DMS 273 treated with DMSO at 0.1 percent for 48 hours (cell line): ENCODE measurements at places on chromosomes 12 and 14.

- DNase-seq: no peak
These were observed 46.4 kb downstream of the BCL11B start for GRCh38 chr14:99225436-99226203.

DNA sequence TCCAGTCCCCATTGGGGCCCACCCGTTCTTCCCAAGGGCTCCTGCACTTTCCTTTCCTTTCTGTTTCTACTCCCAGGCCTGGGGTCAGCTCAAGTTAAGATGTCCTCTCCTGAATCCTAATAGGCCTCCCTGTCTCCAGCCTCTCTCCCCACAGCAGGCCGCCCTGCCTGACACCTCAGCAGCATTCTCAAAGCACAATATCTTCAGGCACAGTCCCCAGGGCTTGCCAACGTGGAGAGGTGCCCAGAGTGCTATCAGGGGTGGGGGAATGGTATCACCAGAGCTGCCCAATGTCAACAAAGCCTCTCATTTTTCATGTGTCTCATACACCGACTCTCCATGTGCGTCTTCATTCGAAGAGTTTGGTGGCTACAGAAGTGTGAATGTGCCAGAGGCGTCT, 123.0 kb downstream of the FOXN3 start:
- no peak for DNase-seq

- DNase-seq: no peak
These were observed 32.8 kb downstream of the FBRSL1 start for GRCh38 chr12:132522592-132523380.

- DNase-seq: no peak
These were observed 14.9 kb downstream of the DTX1 start for GRCh38 chr12:113071135-113072112.

DNA sequence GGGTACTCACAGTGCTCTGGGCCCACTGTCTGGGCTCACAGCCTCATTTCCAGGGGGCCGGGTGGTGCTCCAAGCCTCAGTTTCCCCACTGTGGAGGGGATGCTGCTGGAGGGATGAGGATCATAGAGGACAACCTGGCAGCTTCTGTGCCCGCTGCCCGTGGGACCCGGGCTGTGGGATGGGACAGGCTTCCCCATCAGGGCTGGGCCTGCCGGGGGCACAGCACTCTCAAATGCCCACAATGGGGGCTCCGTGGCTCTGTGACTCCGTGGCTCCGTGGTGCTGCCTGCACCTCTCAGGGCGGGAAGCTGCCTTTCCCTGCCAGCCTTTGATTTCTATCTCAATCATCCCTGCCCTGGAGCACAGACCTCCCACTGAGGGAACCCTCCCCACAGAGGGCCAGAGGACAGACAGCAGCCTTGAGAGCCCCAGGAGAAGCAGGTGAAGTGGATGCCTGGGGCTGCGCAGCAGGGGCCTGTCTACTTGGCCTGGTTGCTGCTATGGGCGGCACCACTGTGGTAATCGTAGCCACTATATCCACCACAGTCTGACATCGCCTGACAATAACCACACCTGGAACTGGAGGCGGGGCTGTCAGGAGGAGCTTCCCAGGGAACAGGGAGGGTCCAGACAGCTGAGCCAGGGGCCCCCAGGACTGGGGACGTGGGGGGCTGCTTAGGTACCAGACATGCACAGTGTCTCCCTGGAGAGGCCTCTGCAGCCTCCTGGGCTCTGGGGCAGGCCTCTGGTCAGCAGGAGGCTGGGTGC, 375.9 kb downstream of the TMEM121 start:
- DNase-seq: no peak

DNA sequence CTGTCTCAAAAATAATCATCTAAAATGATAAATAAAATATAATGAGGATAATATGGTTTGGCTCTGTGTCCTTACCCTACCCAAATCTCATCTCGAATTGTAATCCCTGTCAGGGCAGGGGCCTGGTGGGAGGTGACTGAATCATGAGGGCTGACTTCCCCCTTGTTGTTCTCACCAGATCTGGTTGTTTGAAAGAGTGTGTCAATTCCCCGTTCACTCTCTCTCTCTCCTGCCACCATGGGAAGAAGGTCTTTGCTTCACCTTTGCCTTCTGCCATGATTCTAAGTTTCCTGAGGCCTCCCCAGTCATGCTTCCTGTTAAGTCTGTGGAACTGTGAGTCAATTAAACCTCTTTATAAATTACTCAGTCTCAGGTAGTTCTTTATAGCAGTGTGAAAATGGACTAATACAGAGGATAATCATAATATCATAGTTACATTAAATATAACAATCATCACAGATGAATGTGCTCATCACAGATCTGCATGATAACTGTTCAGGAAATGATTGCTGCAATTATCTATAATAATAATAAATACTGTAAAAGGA, 12.6 kb downstream of the EFCAB11 start:
- no peak for DNase-seq

- no peak for DNase-seq
These were observed 48.0 kb upstream of the LHX5 start for GRCh38 chr12:113519464-113520307.
